ENCODE measurements at places on chromosomes 5 and 9.

GRCh38 chr5:55860288-55860687 is 9.1 kb downstream of the IL31RA start:
- no peak for DNase-seq

GRCh38 chr5:168073991-168074800 is 217.2 kb upstream of the WWC1 start:
- DNase-seq, result no peak

GRCh38 chr9:133161547-133161950 is 2.2 kb downstream of the GBGT1 start:
- no peak for DNase-seq

DNA sequence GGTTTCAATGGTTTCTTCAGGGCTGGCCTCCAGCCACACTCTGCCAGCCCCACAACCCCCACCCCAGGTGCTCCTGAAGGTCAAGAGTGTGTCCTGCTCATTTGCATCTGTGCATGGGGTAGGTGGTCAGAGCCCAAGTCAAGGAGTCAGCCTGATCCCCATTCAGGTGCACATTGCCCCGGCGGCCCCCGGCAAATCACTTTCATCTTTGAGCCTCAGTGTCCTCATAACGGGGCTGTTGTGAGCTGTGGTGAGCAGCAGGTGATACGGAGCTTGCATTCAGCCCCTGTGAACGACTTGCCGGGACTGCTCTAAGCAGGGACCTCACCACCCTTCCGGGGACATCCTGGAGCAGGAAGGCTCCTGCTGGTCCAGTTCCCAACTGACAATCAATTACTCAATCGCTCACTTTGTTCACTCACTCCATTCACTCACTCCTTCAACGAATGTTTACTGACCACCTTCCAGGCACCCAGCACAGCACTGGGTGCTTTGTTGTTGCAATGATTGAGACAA is 93.2 kb upstream of the CPEB4 start:
- no peak for DNase-seq

DNA sequence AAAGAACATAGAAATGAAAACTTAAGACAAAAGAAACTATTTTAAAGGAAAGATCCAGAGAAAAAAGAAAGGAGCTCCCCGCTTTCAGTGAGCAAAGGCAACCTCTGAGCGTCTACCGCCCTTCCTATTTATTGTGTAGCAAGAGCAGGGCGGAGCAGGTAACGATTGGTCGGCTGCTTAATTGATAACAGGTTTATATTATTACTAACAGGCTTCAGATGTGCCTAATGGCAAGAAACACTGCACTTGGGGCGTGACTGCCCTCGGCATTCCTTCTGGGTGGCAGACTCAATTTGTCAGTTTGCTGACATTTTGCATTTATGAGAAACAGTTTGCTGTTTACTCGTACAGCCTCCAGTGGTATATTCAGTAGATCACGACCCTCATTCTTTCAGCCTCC is 482.7 kb upstream of the C9orf72 start:
- DNase-seq, result no peak

Measured in NCI-H526 (cell line).